ENCODE measurements at places on chromosomes 3 and 15. TPM values are rescaled to one million over a fixed set of nuclear protein-coding genes. Genes with fewer than 3 reads are reported as not detected.

Gene CX3CR1
- not detected for total RNA-seq

Gene C3orf85
- not detected for total RNA-seq

Gene CLRN1
- not detected for total RNA-seq

Gene ATP13A5
- not detected for total RNA-seq

Gene THRB
- 65.8 TPM for total RNA-seq

Gene HES1
- 1.6 TPM for total RNA-seq

Gene PRR20G
- total RNA-seq: not detected

Gene SAXO2
- total RNA-seq: 0.39 TPM

Gene THBS1
- total RNA-seq: 10,188 TPM

Gene GOLGA6L4
- 1.6 TPM for total RNA-seq

Gene MAP2K5
- total RNA-seq: 12.6 TPM

Gene MAP6D1
- 4.3 TPM for total RNA-seq

Gene NR2F2
- total RNA-seq: 23.2 TPM

Gene ACKR2
- 83.1 TPM for total RNA-seq

Gene GOLGB1
- 86.4 TPM for total RNA-seq

Gene PLA2G4B
- 0.33 TPM for total RNA-seq

Gene KCNAB1
- under 0.01 TPM for total RNA-seq

Gene RGMA
- 0.11 TPM for total RNA-seq

Gene SMC4
- 66.0 TPM for total RNA-seq

Gene NUTM1
- under 0.01 TPM for total RNA-seq

Gene RUBCN
- 15.0 TPM for total RNA-seq

Gene SYNPR
- not detected for total RNA-seq

Gene SELENOT
- 65.6 TPM for total RNA-seq

Gene SLC2A2
- total RNA-seq: 0.11 TPM

Gene B2M
- 982 TPM for total RNA-seq

Gene COL6A5
- total RNA-seq: not detected

Gene RPL32
- 818 TPM for total RNA-seq

Gene TEX55
- total RNA-seq: not detected

Gene CADM2
- 9.3 TPM for total RNA-seq

Gene ATG7
- 52.7 TPM for total RNA-seq

Gene KBTBD12
- total RNA-seq: not detected

Gene PTPRG
- 8.7 TPM for total RNA-seq
